ENCODE measurements at places on chromosomes 12 and 14.
A peak's percentile ranks its signal among the peaks of the same experiment; 100 is the strongest.

- no peak for DNase-seq
Observed at GRCh38 chr12:106114447-106115068, 24.2 kb downstream of the NUAK1 start.

DNA sequence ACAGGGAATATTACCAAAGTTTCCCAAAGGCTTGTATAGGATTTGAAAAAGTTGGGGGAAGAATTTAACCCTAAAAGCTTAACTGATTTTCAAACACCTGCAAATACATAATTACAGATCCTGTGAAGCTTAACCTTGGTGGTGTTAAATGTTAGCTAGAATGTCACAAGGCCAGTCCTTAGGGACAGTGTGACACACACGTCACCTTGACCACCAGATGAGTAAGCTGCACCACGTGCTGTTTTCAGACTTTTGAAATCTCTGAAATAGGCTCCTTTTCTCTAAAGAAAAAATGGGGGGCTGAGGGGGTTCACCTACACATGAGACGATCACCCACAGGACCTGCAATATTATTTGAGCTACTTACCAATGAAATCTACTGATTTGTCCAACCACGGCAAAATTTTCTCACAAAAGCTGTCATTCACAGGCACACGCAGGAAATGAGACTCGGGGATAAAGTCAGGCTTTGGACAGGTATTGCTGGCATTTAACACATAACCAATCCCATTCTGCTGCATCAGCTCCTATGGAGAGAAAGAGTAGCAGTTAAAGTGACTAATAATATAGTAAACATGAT is 75.9 kb downstream of the DUSP16 start:
- DNase-seq: no peak

DNA sequence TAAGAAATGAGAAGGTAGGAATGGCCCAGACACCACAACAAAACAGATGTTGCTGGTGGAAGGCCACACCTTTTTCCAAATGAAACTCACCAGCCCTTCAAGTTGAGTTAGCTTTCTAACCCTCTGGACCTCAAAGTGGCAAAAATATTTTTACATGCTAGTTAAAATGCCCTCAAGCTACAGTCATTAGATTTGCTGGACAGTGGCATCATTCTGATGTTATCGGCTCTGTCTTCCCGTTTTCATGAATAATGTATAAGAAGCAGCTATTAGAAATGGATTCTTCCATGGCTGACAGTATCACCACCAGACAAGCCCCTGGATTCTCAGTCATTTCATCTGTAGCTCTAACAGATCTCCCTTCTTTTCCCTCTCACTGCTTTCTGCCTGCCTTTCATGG is 37.1 kb upstream of the PLXNC1 start:
- DNase-seq: no peak

DNA sequence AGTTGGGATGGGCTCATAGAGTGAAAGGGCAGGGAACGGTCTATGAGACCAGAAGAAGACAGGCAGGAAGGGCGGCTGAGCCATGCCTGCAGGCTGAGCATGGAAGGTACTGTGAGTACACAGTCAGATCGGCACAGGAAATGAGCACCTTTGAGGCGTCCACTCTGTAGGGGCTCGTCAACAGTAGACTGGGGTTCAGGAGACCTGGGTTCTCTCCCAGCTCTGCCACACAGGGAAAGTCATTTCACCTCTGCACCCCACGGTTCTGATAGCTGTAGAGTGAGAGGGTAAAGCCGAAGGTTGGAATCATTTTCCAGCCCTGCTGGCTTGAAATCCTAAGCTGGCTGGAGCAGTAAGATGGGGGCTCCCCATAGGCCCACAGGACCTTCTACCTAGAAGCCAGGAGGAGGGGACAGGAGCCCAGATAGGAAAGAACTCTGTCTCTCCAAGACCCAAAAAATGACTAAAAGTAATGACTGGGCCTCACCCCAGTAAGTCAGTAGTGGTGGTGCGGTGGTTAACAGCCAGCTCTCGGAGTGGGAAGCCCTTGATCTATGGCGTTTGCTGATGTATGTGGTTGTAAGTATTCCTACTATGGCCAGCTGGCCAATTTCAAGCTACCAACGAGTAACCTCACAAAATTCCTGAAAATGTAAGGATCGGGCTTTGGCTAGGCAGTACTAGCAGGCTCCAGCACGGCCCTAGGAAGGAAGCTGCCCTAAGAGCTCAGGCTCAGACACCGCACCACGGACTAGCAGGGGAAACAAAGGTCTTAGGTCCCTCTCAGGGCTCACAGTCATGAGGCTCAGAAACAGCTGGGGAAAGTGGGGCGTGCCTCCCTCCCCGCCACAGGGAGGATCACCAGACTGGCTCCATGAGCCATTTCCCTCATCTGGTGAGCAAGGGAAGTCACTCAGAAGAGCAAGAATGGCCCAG is 10.3 kb upstream of the CD27 start:
- no peak for DNase-seq

DNA sequence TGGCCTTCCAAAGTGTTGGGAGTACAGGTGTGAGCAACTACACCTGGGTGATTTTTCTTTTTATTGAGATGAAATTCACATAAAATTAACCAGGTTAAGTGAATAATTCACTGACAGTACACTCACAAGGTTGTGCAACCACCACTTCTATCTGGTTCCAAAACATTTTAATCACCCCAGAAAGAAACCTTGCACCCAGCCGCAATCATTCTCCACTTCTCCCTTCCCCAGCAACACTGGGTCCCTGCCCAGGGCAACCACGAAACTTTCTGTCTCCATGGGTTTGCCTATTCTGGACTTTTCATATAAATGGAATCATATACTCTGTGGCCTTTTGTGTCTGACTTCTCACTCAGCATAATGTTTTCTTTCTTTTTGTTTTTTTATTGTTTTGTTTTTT is 26.3 kb upstream of the MLXIP start:
- no peak for DNase-seq

DNA sequence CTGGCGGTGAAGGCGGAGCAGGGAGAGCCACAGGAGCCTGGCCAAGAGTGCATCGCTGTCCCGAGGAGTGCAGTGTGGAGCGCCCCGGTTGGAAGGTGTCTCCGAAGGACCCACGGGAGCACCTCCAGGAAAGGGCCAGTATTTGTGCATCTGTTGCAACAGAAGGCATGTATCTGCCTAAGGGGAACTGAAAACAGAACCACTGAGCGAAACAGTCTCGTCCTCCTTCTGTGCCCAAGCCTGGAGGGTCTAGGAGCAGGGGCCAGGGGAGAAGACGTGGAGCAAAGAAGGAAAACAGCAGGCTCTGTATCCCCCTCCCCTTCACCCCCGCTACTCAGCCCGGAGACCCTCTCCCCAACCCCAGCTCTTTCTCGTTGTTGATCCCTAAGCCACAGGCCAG is 5.3 kb upstream of the LRRC10 start:
- DNase-seq: peak; percentile 30

GRCh38 chr12:40123496-40123895 is 17.6 kb upstream of the SLC2A13 start:
- no peak for DNase-seq

GRCh38 chr12:9699269-9699897 is 29.9 kb downstream of the CLEC2D start:
- DNase-seq: no peak

All from NCI-H524 (cell line).